T-helper 1 cell treated with Interleukin-12 subunit alpha and Interleukin-12 subunit beta and Interleukin-4 antibody, amounts not matched to agents 30 ng/mL and 1 ng/mL, for 36 hours (primary cell): ENCODE measurements at places on chromosomes 6 and 20. TPM values are rescaled to one million over a fixed set of nuclear protein-coding genes. Genes with fewer than 3 reads are reported as not detected.

Gene C2
- total RNA-seq: 0.12 and 1.7 TPM in 2 replicates

Gene PTGIS
- 11.6 and 11.7 TPM in 2 replicates for total RNA-seq

Gene NPEPL1
- total RNA-seq: 27.4 and 30.8 TPM in 2 replicates

Gene IL17F
- total RNA-seq: 0.42 and 1.5 TPM in 2 replicates

Gene COL19A1
- not detected in 2 replicates for total RNA-seq

Gene CLPSL1
- not detected in 2 replicates for total RNA-seq

Gene EXOC2
- 39.6 and 40.8 TPM in 2 replicates for total RNA-seq

Gene RAET1E
- total RNA-seq: not detected in 2 replicates

Gene GPR63
- 2.9 and 3.2 TPM in 2 replicates for total RNA-seq

Gene MSH5
- 47.8 and 51.5 TPM in 2 replicates for total RNA-seq

Gene IRAK1BP1
- total RNA-seq: 2.7 and 4.6 TPM in 2 replicates

Gene EPHA7
- not detected in 2 replicates for total RNA-seq

Gene PLN
- not detected in 2 replicates for total RNA-seq

Gene ERVFRD-1
- not detected in 2 replicates for total RNA-seq

Gene SPATA25
- total RNA-seq: 0.49 and 0.76 TPM in 2 replicates

Gene PRRC2A
- total RNA-seq: 230 and 237 TPM in 2 replicates

Gene FAM209B
- 2.5 and 2.7 TPM in 2 replicates for total RNA-seq

Gene LHFPL5
- not detected in 2 replicates for total RNA-seq

Gene PAX1
- total RNA-seq: not detected in 2 replicates

Gene ABHD16B
- not detected in 2 replicates for total RNA-seq

Gene REPS1
- total RNA-seq: 51.2 and 54.7 TPM in 2 replicates

Gene THBD
- total RNA-seq: not detected in 2 replicates

Gene ADGB
- total RNA-seq: not detected in 2 replicates

Gene SAMD3
- total RNA-seq: 57.6 and 58.9 TPM in 2 replicates

Gene CCN2
- not detected in 2 replicates for total RNA-seq

Gene BPIFB1
- not detected in 2 replicates for total RNA-seq

Gene CPXM1
- total RNA-seq: 0.49 and 0.51 TPM in 2 replicates

Gene FOXS1
- total RNA-seq: not detected in 2 replicates

Gene BANF2
- total RNA-seq: not detected in 2 replicates

Gene DDAH2
- 12.2 and 14.4 TPM in 2 replicates for total RNA-seq

Gene SLC32A1
- not detected in 2 replicates for total RNA-seq

Gene GSTA3
- not detected in 2 replicates for total RNA-seq

Gene ZSCAN12
- 5.6 and 6.2 TPM in 2 replicates for total RNA-seq

Gene ACSS1
- 24.0 and 25.9 TPM in 2 replicates for total RNA-seq

Gene ENPP1
- 0.24 and 0.27 TPM in 2 replicates for total RNA-seq

Gene SEC23B
- 116 TPM in 2 replicates for total RNA-seq

Gene GPANK1
- total RNA-seq: 29.3 and 30.0 TPM in 2 replicates

Gene ZSCAN23
- 1.6 and 2.5 TPM in 2 replicates for total RNA-seq

Gene PCK1
- not detected in 2 replicates for total RNA-seq
